ENCODE measurements at places on chromosomes 16 and 17.

DNA sequence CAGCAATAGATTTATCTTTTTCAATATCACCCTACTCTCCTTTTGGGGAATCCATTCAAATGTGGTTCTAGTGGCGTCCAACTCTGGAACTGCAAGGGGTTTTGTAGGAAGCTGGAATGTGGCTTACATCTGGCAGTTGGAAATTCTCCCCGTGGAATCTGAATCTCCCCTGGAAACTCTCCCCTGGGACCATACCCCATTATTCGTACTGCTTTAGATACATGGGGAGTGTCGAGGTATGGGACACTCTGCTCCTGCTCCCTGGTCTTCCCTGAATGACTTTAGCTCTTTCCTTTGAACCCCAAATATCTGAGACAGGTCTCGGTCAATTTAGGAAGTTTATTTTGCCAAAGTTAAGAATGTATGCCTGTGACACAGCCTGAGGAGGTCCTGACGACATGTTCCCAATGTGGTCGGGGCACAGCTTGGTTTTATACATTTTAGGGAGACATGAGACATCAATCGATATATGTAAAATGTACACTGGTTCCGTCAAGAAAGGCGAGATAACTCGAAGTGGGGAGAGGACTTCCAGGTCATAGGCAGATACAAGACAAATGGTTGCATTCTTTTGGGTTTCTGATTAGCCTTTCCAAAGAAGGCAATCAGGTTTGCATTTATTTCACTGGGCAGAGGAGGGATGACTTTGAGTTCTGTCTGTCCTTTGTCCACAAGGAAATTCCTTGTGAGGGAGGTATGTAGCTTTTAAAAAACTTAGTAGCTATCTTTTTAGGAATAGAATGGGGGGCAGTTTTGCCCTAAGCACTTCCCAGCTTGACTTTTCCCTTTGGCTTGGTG, 89.1 kb upstream of the CORO6 start:
- DNase-seq = no peak

DNA sequence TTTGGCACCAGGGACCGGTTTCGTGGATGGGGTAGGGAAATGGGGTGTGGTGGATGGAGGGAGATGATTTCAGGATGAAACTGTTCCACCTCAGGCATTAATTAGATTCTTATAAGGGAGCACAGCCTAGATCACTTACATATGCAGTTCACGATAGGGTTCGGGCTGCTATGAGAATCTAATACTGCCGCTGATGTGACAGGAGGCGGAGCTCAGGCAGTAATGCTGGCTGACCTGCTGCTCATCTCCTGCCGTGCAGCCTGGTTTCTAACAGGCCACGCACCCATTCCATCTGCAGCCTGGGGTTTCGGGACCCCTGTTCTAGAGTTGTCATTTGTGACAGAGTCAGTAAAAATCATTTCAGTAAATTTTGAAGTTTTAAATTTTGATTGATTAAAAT, 99.7 kb downstream of the CHD9 start:
- no peak for DNase-seq

DNA sequence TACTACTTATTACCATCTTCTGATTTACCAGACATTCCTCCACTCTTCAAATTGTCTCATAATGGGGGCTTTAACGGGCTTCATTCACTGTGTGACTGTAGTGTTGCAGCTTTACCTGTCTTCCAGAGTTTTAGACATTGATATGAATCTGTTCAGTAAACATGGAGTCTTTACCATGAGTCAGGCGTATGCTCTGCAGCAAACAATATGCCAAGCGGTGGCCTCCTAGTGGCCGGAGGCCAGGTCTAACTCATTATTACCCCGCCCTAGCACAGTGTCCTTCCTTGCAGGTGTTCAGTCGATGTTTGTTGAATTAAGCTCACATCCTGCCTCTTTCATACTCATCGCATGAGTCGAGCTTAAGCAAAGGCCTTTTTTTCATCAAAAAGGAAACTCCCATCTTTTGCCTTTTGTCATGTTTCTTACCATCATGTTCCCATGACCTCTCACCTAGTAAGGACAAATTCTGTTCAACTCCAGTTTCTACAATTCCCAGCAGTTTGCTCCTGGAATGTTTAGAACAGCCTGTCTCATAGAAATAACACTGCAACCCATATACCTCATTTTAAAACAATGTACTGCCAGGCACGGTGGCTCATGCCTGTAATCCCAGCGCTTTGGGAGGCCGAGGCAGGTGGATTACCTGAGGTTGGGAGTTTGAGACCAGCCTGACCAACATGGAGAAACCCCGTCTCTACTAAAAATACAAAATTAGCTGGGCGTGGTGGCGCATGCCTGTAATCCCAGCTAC, 39.4 kb downstream of the TUBD1 start:
- DNase-seq = no peak

DNA sequence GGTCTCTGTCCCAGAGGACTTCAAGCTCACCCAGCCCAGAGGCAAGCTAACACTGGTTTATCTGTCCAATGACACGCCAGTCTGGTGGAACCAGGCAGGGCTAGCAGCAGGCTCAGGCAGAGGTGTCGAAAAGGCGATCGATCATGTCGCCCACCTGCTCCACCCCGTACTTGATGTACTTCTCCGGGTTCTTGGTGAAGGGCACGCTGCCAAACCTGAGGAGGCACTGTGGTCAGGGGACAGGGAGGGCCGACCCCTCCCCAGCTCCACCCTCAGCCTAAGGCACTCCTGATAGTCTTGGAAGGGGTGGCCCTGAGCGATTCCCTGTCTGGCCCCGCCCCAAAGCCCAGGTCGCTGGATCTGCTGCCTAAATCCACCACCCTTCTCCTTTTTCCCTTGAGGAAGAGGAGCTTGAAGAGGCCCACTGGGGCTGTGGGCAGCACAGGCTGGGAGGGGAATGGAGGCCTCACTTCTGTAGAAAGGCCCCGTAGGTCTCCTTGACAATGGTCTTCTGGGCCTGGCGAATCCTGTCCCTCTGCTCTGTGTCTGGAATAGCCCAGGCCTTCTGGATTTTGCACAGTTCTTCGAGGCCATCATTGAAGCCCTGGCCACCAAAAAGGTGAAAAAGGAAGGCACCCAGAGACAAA, 4.7 kb downstream of the ZACN start:
- no peak for DNase-seq

GRCh38 chr16:88320947-88321634, 61.7 kb upstream of the ZNF469 start:
- no peak for DNase-seq

DNA sequence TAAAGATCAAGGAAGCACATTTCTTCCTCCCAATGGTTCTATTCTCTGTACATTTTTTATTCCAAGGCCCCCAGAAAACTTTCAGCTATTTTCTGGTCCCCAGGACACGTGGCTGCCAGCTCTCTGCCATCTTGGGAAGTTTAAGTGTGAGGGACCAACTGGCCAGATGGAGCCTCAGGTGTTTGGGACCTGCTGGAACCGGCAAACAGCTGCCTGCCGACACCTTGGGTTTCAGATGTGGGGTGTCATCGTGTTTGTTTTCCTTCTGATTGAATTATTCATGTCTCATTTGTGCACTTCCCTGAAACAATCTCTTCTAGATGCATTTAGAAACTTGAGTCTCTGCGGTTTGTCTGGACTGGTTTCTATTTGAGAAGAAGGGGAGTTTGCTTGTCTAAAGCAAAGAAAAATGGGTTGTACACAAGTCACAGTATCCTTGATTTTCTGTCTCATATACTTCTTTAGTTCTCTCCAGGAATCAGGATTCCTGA, 386.5 kb downstream of the SLC39A11 start:
- no peak for DNase-seq

DNA sequence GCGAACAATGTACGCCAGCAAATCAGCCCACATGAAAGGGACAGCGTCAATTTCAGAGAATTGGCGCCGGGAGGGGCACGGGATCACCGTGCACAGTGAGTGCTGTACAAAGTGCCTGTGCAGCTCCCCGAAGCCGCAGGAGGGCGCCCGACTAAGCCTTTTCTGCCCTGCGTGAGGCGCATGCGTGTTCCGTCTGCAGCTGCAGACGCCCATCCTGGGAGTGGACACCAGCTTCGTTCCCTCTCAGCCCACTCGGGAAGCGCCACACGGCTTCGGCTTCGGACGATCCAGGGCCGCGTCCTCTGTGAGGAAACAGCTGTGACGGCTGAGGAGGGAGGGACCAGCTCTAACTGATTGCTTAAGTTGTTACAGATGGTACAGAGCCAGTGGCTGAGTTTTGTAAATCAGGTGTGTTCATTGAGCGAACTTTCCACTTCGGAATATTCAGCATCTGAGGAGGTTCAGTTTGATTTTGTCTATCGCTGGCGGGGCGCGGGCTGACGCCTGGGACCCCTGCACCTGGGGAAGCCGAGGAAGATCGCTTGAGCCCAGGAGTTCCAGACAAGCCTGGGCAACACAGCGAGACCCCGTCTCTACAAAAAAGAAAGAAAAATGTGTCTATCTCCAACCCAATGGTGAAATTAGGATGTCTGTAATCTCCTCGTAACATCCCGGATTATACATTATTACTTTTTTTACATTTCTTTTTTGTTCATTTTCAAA, 15.4 kb upstream of the ZNF287 start:
- DNase-seq = peak; percentile 63

GRCh38 chr16:11356573-11357331, 11.5 kb downstream of the RMI2 start:
- no peak for DNase-seq

GRCh38 chr16:781346-782010, 6.7 kb downstream of the RPUSD1 start:
- no peak for DNase-seq

- no peak for DNase-seq
Observed at GRCh38 chr17:76920364-76921139, 52.3 kb downstream of the MGAT5B start.

DNA sequence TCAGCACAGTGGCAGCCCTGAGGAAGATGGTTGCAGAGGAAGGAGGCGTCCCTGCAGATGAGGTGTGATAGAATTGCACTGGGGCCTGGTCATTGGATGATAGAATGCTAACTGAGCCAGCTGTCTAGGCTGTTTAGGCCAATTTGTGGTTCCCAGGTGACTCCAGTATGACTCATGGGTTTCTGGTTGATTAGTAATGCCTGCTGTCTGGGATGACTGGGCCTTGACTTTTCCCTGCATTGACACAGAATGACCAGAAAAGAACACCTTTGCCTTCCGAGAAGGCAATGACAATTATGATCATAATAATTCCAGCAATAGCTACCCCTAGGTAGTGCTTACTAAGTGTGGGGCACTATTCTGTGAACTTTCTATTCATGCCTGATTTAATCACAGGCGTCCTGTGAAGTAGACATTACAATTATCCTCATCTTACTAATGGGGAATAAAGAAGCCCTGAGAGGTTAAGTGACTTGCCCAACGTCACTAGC, 31.5 kb downstream of the USP43 start:
- no peak for DNase-seq

DNA sequence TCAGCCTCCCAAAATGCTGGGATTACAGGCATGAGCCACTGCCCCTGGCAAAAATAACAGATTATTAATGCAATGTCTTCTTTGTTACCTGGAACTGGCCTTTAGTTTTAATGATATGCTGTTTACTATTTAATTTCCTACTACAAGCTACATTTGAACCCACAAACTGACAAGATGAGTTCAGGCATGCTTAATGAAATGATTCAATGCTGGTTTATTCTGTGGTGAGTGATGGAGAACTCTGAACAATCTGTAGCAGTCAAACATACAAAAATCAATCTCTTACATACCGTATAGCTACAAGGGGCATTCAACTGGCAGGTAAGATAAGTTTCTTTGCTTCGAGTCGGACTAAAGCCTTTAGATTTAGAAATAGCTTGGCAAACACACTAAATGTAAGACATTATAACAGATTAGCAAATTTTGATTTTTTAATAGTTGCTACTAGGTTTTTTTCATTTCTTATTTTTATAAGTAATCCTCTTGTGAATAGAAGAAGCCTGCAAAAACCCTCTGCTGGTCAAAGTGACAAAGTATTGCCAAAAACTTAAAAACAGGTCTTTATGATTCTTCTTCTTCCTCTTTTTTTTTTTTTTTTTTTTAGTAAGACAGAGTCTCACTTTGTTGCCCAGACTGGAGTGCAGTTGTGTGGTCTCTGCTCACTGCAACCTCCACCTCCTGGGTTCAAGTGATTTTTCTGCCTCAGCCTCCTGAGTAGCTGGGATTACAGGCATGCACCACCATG, 138.5 kb downstream of the SSH2 start:
- DNase-seq = no peak

DNA sequence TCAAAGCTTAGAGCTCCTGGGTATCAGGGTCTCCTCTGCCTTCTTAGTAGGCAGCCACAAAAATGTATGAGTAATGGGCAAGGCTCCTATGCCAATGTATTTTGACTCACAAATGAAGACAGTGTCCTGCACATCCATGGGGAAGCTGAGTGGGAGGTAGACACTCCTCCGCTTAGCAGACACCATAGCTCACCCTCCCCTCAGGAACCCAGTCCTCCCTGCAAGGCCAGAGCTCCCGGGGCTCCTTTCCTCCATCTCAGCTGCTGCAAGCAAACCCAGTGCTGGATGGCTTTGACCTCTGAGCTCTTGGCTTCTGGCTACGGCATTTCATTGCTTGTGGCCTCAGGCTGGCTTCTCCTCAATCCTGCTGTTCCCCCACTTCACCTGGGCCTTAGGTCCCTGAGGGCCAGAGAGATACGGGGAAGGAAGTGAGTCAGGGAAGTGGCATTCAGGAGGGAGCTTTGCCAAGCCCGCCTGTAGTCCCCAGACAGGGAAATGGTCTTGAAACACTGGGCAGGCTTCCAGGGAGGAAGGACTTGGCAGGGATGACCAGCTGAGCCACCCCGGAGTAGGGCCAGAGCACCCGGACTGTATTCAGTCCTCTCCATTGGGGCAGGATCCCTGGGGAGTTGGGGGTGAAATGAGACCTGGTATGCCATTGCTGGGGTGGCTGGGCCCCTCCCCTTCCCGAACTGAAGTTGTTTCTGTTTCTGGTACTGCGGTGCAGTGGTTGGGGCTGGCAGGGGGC, 4.5 kb downstream of the ABCC3 start:
- DNase-seq = peak; percentile 89

DNA sequence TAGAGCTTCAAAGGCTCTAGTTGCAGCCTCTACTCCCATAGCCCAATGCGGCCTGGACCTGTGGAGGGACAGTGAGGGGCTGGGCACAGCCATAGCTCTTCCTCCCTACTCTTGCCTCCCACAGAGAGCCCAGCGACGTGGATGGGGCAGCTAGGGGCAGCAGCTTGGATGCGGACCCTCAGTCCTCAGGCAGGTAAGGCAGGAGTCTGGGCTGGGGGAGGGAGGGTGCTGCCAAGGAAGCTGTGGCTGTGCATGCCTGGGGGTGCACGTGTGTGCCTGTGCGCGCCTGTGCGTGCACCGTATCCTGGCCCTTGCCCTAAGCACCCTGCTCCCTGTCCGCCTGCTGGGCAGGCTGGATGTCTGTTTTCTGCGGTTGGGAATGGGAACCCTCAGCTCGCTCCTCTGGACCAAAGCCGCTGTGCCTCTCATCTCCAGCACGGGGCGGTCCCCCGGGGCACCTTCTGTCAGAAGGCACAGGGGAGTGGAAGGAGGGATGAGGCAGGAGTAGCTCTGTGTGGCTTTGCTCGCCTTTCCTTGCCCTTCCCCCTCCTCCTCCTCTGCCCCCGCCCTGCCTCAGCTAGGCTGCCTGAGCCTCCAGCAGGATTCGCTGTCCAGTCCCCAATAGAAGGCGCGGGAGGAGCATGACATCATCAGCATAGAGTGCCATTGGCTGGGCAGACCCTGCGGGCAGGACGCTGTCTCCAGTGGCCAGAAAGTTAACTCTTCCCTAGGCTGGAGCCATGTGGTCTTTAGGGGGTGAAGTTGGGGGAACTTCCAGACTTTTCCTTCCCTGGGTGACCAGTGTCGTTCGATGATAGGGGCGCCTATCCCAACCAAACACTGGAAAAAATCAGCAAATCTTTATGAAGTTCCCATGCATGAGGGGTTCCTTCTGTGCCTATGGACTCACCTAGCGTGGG, 797 bp downstream of the PRCD start:
- DNase-seq = peak; percentile 88
